ENCODE measurements at places on chromosomes 1 and 21.

DNA sequence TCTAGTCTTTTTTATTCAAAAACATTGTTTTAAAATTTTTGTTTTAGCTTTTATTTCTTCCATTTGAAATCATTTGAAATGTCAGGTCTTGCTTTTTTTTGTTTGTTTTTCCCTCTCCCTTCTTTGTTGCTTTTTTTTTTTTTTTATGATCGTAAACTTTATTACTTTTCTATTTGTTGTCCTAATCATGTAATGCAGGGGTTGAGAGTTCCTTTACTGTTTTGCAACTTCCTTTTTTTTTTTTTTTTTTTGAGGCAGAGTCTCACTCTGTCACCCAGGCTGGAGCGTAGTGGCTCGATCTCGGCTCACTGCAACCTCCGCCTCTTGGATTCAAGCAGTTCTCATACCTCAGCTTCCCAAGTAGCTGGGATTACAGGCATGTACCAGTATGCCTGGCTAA is 24.8 kb downstream of the IVNS1ABP start:
- DNase-seq, result no peak

DNA sequence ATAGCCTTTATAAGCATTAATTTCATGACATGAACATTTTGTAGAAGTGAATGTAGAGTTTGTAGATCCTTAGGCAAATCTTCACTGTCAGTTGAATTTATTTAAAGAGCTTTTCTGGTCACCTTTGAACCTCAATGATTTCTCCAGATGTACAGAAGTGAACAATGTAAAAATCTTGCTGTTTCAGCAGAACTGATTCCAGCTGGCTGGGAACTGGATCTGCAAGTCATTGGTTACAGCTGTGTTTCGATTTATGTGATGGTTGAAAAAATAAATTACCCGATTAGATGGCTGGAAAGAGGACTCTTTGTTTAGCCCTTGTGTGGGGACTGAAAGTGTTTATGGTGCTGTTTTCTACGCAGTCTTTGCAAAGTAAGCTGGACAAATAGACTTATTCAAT is 849.8 kb downstream of the USP25 start:
- DNase-seq, result no peak

DNA sequence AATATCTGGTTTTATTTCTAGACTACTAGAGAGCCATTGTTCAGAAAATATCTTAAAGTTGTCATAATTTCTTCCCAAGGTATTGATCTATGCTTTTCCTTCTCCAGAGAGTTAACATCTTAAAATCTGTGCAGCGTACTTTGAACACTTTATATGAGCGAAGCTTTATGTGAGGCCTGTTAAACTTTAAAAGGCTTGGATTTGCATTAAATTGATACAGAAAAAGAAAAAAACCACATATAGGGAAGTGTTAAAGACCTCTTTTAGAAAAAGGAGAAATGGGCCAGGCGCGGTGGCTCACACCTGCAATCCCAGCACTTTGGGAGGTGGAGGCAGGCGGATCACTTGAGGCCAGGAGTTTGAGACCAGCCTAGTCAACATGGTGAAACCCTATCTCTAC is 59.2 kb upstream of the MORC3 start:
- no peak for DNase-seq

DNA sequence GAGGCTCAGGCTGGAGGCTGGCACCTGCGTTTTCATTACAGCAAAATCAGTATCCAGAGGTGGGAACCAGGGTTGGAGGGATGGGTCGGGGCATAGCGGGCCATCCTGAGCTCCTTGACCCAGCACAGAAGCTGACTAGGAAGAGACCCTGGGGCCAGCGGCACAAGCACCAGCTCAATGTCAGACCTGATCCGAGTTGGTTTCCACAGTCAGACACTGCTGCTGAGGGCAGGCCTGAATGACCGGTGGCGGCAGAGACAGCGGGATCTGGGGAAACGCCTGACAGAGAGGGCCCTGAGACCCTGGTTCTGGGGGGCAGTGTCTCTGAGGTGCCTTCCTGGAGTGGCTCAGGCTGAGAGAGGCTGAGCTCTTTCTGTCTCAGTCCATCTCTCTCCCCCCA is 162.0 kb upstream of the C1orf174 start:
- no peak for DNase-seq

DNA sequence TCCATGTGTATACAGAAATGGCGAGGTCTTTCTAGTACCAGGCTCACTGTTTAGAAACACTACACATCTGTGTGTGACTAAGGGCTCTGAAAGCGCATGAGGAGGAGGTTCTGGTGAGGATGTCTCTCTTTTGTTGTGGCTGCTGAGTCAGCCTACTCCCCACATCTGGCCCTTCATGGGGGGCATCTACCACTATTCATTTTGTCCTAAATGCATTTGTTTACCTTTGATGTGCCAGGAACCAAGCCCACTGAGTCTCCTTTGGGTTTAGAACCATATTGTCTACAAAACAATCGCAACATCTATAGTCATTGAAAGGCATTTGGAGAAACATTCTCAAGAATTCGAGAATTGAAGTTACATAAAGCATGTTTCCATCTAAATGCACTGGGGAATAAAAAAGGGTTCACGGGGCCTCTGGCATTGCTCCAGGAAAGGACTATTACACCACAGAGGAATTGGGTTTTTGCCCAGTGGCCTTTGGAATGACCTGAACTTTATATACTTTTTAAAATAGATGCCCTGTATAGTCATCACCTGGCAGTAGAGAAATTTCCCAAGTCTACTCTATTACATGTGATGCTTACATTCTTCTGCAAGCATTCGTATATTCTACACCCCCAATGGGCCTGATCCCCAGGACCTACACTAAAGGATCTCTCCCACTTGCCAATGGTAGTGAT is 35.1 kb upstream of the ADORA3 start:
- DNase-seq, result peak; percentile 26

DNA sequence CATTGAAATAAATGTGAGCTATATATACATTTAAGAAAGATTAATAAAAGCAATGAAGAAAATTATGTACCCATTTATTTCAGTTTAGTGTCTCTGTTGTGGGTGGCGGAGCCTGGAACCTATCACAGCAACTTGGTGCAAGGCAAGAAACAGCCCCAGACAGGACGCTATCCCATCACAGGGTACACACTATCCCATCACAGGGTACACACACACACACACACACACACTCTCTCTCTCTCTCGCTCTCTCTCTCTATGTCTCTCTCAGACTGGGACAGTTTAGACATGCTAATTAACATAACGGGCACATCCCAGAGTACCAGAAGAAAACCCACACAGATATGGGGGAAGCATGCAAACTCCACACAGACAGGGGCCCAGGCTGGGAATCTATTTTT is 6.5 kb upstream of the IL6R start:
- DNase-seq, result no peak

DNA sequence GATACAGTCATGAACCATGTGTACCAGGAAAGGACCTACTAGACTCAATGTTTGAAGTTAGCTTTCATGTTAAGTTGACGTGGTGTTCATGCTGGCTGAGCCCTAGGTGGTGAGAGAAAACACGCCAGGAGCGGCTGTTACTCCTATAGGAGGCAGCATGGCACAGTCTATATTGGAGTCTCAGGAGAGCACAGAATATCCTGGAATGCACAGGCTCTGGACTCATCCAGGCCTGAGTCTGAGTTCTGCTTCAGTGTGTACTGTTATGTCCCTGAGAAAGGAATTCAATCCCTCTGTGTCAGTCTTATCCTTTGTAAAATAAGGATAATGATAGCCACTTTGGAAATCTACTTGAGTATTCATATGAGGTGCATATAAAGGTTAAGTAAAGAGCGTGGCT is 41.2 kb downstream of the DPT start:
- no peak for DNase-seq

DNA sequence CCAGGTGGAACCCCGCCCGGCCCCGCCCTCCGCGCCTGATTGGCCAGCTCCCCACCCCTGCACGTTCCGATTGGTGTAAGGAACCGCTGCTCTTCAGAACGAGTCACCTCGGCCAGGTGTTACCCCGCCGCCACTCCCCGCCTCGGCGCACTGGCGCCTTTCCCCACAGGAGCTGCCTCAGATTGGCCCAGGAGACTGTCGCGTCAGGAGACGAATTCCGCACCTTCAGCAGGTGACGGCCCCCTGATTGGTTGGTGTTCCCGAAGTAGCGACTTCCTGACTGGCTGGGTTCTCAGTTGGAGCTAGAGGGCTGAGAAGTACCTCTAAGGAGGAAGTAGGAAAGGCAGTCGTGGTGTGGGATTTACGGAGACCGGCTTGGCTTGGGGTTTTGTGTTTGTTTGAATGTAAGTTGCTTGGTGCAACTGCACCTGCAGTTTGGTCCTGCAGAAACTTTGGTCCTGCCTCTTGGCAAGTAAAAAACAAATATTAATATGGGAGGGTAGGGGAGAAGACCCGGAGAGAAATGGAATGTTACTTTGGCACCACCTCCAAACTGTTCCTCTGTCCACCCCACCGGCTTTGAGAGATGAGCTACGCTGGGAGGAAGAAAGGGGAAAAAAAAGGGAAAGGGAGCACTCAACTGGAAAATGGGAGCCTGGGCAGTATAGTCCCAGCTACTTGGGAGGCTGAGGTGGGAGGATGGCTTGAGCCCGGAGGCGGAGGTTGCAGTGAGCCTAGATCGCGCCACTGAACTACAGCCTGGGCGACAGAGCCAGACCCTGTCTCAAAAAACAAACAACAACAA is 415 bp upstream of the F11R start:
- DNase-seq, result peak; percentile 90

DNA sequence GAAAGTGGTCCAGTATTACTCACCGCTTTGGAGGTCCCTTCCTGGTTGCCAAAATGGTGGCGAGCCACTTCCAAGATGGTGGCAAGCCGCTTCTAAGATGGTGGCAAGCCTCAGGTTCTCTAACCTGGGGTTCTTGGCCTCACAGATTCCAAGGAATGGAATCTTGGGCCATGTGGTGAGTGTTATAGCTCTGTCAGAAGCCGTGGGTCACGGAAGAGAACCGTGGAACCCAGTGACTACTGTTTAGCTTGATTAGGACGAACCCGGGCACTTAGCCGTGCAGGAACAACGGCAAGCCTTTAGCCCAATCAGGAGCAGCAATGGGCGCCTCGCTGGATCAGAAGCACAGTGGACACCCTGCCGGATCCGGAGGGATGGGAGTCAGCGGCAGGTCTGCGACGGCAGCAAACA is 356.2 kb upstream of the TMPRSS15 start:
- DNase-seq, result no peak

GRCh38 chr1:214050513-214051401 is 63.0 kb downstream of the PROX1 start:
- no peak for DNase-seq

DNA sequence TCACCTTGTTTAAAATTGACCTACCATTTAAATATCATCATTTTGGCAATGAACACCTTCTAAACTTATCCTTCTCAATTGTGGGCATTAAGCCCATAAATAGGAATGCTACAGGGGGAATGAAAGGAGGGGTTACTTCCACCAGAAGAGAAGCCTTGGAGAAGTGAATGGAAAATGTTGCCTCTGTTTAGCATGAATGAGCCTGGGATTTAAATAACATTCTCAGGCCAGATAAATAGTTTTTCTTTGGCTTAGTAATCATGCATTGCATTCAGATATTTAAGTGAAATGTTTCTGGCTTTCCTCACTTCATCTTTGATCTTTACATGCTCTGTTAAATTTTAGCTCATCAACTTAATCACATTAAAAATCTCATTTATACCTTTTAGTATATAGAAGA is 284.3 kb upstream of the FMN2 start:
- no peak for DNase-seq

GRCh38 chr1:51444534-51445192 is 74.4 kb downstream of the EPS15 start:
- no peak for DNase-seq

- peak; percentile 92 for DNase-seq
Measured at GRCh38 chr21:35051287-35051818, 2.3 kb upstream of the RUNX1 start.

DNA sequence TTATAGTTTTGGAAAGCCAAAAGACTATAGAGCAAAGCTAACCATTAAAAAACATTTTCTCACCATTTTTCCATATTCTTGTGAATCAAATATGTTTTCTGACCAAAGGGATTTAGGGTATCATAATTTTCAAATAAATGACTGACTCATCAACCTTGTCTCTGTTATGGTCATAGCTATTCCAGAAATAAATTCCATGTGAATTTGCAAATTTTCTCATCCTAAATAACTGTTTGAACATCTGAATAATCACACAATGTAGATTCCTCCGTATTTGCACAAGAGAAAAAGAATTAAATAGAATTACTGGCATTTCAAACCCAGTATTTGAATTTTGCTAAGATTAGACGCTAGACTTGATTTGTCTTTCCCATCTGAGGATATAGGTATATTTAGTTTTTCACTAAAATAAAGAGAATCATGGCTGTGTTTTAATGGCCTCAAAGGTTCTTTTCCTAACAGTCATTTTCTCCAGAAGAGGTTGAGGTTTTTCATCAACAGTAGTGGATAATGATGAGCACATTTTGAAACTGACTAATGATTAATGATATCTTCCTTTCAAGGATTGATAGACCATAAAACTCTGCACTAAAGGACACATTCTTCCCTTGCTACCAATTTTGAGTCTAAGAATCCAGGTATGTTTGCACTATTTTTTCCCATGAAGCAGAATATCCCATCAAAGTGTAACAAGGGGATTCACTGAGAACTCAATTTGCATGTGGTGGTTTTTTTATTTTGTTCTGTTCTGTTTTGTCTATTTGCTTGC is 9.5 kb upstream of the DUSP23 start:
- no peak for DNase-seq

DNA sequence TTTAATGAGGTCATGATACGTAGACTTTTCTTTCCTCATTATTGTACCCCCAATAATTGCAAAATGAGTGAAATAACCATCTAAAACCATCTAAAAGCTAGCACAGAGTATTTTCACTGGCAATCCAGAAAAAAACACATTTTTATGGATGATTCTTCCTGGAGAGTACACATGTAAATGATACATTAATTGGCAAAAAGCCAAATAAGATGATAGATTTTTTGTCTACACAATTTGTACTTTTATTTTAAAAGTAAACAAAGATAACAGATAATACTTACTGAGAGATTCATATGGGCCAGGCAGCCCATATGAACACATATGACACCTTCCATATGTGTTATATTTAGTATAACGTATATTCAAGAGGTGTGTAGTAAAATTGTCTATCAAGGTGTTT is 2.5 kb upstream of the KRTAP19-7 start:
- DNase-seq, result no peak

DNA sequence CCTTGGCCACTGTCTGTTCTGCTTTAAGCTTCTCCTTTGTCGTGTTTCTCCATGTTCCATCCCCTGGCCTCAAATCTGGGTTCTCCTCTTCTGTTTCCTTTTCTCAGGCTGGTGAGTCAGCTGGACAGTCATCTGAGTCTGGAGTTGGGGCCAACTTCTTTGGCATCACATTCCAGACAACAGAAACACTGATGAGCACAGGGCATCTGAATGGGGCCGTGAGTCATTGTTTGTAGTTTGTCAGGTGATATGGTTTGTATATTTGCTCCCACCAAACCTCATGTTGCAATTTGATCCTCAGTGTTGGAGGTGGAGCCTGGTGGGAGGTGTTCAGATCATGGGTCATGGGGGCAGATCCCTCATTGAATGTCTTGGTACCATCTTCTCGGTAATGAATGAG is 14.3 kb upstream of the OLIG2 start:
- no peak for DNase-seq

- peak; percentile 37 for DNase-seq
Measured at GRCh38 chr1:15885701-15886610, 38.4 kb downstream of the SPEN start.

GRCh38 chr1:219223496-219223895 is 49.8 kb downstream of the LYPLAL1 start:
- no peak for DNase-seq
